Activated CD8-positive, alpha-beta memory T cell treated with anti-CD3 and anti-CD28 coated beads for 1 hour (primary cell): ENCODE measurements at places on chromosomes 1 and 21.

GRCh38 chr21:36747815-36748383, 49.0 kb downstream of the SIM2 start:
- DNase-seq: no peak

GRCh38 chr1:99992760-99993467, 23.1 kb downstream of the SLC35A3 start:
- no peak for DNase-seq

- DNase-seq: no peak
Measured at GRCh38 chr1:28156821-28157220, 19.7 kb downstream of the PTAFR start.

- DNase-seq: no peak
Measured at GRCh38 chr1:69070660-69071373, 496.9 kb upstream of the LRRC7 start.

DNA sequence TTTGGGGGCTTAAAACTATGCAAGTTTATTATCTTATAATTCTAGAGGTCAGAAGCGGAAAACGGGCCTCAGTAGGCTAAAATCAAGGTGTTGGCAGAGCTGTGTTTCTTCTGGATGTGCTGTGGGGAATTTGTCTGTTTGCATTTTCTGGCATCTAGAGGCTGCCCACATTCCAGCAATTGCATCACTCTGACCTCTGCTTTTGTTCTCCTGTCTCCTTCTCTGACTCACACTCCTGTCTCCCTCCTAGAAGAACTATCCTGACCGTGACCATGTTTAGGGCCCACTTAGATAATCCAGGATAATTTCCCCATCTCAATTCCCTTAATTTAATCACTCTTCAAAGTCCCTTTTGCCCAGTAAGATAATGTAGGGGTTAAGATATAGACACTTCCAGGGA, 127.4 kb upstream of the DEPDC1 start:
- DNase-seq: no peak
